A549 treated with Mapracorat at 1 μM for 4 hours (cell line): ENCODE measurements at places on chromosomes 12 and 14. TPM values are rescaled to one million over a fixed set of nuclear protein-coding genes. Genes with fewer than 3 reads are reported as not detected.

The RILPL2 gene
- 1.5 to 2.0 TPM (median 1.6 TPM) in 5 replicates for total RNA-seq

The PTGER2 gene
- 2.3 to 3.7 TPM (median 3.5 TPM) in 5 replicates for total RNA-seq

The MAP1LC3B2 gene
- 0.67 to 1.8 TPM (median 1.1 TPM) in 5 replicates for total RNA-seq

The TOMM20L gene
- not detected in 5 replicates for total RNA-seq

The LTBR gene
- total RNA-seq: 199 to 249 TPM (median 243 TPM) in 5 replicates

The KLRK1 gene
- total RNA-seq: 0.07 TPM in 1 of 5 replicates, not detected in the others

The POTEG gene
- total RNA-seq: not detected in 5 replicates

The IFNG-AS1 gene
- not detected in 5 replicates for total RNA-seq
